SK-N-SH (cell line): ENCODE measurements at places on chromosomes 7 and 10. TPM values are rescaled to one million over a fixed set of nuclear protein-coding genes. Genes with fewer than 3 reads are reported as not detected.

DNA sequence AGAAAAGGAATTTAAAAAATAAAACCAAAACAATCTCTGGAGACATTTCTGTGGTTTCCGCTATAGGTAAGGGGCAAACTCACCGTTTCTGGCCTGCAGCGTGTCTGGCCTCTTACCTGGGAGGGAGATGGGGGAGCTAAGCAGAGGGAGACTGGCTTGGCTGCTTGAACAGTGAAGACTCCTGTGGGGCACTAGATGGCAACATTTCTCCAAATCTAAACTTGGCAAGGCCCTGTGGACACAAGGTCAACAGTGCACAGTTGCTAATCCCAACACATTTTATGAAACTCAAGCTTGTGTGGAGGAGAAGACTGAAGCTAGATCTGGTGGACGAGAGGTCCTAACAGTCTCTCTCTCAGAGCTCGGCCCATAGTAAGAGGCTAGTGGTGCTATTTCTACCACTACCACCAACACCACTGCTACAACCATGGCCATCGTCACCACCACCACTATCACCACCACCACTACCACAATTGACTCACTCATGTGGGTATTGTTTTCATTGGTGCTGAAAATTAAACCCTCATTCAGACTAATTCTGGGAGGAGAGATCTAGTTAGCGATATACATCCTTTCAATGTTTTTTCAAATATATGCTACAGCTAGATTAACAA lies 28.4 kb upstream of the CDHR3 start:
- DNase-seq = peak; percentile 65

Gene ACBD7
- polyA plus RNA-seq = 0.54 and 0.92 TPM in 2 replicates

GRCh38 chr10:50432211-50433009 lies 181.1 kb upstream of the ASAH2 start:
- DNase-seq = no peak

- DNase-seq = no peak
Measured at GRCh38 chr7:94421681-94422080, 27.0 kb downstream of the COL1A2 start.

- no peak for DNase-seq
Measured at GRCh38 chr10:122853665-122854313, 8.1 kb upstream of the CUZD1 start.

Gene CHN2
- polyA plus RNA-seq = 0.02 TPM in 1 of 2 replicates, not detected in the other

Gene CADPS2
- 0.05 TPM in 2 replicates for polyA plus RNA-seq

GRCh38 chr10:11397980-11398580 lies 213.4 kb downstream of the USP6NL start:
- DNase-seq = no peak

DNA sequence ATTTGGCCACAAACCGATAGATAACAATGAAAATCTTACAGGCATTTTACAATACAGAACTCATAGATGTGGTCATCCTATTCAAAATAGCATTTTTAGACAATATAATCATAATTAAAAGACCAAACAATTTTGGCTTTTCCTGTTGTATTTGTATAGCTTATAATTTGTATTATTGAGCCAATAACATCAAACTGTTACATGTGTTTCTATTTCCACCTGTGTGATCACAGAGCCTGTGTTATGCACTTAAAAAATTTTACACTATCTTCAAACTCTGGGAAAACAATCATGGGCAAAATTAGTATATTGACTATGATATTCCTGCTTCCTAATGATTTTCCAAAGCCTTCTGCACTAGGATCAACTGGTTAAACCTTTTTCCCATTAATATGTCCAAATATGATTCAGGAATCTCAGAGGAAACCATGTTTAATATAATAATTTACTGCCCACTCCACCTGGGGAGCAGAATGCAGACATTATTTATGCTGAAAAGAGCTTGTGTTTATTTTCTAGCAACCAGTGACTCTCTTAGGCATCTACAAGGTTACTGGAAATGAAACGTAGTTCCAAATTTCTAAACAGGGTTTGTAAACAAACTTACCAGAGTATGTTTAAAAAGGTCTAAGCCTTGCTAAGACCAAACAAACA lies 1.7 kb downstream of the RHOBTB1 start:
- DNase-seq = no peak

- DNase-seq = no peak
Measured at GRCh38 chr7:92987538-92987937, 130.2 kb downstream of the SAMD9 start.
